Aortic smooth muscle cell (primary cell): ENCODE measurements at places on chromosomes 16 and 17. TPM values are rescaled to one million over a fixed set of nuclear protein-coding genes. Genes with fewer than 3 reads are reported as not detected.

Gene KCNAB3
- total RNA-seq = 0.13 and 0.25 TPM in 2 replicates

Gene JPH3
- 0.06 TPM in 1 of 2 replicates, not detected in the other for total RNA-seq

Gene CLEC3A
- not detected in 2 replicates for total RNA-seq

Gene TERB1
- total RNA-seq = 0.12 and 0.13 TPM in 2 replicates

Gene RUSF1
- 43.7 and 51.2 TPM in 2 replicates for total RNA-seq

Gene SULT1A1
- total RNA-seq = 2.5 and 7.5 TPM in 2 replicates

Gene EFCAB5
- total RNA-seq = 0.19 and 0.92 TPM in 2 replicates

Gene GUCY2D
- total RNA-seq = not detected in 2 replicates

Gene AOC2
- total RNA-seq = 0.40 and 0.56 TPM in 2 replicates

Gene TSPAN10
- 0.81 and 1.1 TPM in 2 replicates for total RNA-seq

Gene SEPTIN1
- total RNA-seq = 0.06 and 0.13 TPM in 2 replicates

Gene LPO
- total RNA-seq = not detected in 2 replicates
